ENCODE measurements at places on chromosomes 5 and 9.

GRCh38 chr5:87258507-87258906 lies 9.2 kb upstream of the RASA1 start:
- DNase-seq, result no peak

DNA sequence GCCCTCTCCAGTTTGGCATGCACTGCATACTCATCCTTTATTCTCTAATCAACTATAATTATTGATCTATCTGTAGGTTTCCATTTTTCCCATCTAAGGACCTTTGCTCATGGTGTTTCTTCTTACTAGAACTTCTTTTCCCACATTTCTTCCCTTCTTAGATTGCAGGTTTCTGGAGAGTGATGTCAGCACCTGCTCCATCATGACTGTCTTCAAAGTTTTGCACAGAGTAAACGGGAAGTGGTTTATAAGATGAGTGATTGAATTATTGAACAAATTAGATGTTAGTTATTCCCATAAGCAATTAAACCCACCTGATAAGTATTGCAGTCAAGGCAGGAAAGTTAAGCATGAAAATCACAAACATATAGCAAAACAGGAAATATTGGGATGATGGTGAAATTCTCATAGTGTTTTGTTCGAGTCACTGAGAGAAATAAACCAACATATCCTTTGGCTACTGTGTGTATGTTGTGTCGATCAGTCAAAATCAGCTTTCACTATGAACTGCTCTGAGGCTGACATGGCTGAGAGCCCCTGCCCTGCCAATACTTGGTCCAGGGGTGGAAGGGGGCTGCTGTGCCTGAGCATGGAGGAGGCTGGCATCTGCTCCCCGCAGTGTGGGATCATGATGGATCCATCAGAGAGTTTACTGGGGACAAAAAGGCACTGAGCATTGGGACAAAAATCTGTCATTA lies 45.5 kb upstream of the S1PR3 start:
- DNase-seq, result no peak

DNA sequence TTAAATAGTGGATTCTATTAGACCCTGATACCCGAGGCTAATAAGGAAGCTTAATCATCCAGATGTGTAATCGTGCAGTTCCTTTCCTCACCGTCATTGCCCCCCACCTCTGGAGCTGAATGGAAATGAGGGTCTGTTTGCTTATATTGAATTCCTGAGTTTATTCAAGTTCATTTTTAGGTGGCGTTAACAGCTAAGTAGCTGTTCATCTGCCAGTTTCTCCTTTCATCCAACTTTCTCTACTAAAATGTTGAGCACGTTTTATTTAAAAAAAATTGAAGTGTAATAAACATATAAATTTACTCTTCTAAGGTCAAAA lies 291.0 kb downstream of the DOCK8 start:
- DNase-seq, result no peak

GRCh38 chr5:143121135-143121475 lies 282.4 kb downstream of the NR3C1 start:
- no peak for DNase-seq

Data from stimulated activated CD4-positive, alpha-beta T cell treated with anti-CD3 and anti-CD28 coated beads, Interleukin-1b, Interleukin-23, amount 100 ng/mL, for 4 hours (primary cell).